SHP77 (cell line): ENCODE measurements at places on chromosomes 5 and 9.

DNA sequence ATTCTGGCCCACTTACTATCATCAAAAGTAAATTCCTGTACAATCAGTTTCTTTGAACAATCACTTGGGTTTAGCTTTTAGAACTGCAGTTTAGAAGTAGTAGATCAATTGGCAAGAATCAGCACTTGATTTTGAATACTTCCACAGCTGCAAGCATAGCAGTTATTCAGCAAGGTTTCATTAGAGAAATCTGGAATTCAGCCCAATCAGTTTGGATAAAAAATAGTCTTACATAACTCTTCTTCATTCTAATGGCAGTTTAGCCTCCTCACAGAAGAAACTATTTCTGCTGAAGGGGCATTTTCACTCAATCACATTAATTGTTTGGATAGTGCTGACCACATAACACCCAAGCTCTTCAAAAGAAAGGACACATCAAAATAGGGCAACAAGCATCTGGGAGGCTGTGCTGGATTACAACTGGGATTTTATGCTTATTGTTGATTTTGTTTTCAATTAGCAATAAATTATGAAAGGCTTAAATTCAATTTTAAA lies 336.2 kb upstream of the PDE4D start:
- no peak for DNase-seq

DNA sequence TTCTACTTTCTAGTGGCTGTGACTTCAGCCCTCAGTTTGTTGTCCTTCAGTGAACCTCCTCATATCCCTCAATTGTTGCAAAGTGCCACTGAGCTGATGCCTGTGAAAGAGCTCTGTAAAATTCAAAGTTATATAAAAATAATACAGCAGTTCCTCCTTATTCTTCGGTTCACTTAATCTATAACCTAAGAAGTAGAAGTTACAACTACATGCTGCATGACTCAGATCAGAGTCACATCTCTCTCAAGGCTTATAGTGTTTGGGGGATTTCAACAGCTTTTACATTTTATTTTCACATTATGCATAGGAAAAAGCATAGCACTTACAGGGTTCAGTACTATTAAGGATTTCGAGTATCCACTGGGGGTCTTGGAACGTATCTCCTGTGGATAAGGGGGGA lies 25.1 kb upstream of the GCNT1 start:
- no peak for DNase-seq

DNA sequence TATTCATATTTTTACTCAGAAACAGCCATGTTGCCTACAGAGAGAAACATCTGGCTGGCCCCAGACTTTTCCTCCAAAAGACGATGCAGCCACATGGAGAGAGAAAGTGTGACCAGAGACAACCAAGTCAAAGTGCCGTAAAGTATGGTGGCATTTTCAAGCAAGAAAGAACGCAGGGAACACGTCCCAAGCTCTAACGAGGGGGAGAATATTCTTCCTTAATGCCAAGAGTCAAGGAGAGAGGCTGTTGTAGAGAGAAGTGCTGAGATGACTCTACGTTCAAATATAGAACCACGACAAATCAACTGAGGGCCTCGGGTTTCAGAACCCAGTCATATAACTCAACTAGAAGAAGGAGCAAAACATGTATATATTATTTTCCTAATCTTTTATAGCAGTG lies 55.9 kb downstream of the FNBP1 start:
- no peak for DNase-seq

DNA sequence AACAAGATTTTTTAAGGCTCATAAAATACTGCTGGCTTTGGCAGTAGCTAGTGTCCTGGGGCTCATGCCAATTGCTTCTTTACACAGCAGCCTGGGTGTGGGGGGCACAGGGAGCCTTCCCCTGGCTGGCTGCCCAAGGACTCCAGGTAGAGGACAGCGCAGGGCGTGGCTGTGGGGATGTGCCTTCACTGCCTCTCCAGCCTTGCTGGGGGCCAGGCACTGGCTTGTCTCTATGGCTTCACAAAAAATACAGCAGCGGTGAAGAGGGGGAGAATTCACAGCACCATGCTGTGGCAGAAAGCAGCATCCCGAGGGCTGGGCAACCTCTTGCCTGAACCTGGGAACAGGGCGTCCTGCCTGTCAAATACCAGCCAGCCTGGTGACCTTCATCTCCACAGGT lies 57.4 kb downstream of the DAP start:
- DNase-seq = no peak

- DNase-seq = no peak
These were observed 84.5 kb downstream of the RFX3 start for GRCh38 chr9:3441197-3441816.

DNA sequence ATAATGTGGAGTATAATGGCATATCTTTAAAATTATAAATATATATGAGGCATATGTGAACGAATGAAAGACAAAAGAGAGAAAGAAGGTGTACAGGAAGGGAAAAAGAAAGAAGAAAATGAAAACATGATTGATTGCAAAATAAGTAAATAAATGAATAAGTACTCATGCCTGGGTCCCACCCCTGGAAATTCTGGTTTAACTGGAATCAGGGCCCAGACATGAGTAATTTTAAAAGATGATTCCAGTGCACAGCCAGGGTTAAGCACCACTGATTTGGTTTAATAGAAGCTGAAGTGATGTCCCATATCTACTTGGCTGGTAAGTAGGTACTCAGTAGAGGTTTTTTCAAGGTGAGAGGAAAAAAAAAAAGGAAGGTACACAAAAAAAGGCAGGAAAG lies 34.0 kb upstream of the HOMER1 start:
- DNase-seq = no peak

- DNase-seq = no peak
These were observed 1.3 kb downstream of the ZBTB34 start for GRCh38 chr9:126861707-126862103.

GRCh38 chr5:169343766-169344165 lies 42.8 kb upstream of the SLIT3 start:
- DNase-seq = no peak

GRCh38 chr5:133423618-133424282 lies 188.6 kb downstream of the FSTL4 start:
- DNase-seq = peak; percentile 28

DNA sequence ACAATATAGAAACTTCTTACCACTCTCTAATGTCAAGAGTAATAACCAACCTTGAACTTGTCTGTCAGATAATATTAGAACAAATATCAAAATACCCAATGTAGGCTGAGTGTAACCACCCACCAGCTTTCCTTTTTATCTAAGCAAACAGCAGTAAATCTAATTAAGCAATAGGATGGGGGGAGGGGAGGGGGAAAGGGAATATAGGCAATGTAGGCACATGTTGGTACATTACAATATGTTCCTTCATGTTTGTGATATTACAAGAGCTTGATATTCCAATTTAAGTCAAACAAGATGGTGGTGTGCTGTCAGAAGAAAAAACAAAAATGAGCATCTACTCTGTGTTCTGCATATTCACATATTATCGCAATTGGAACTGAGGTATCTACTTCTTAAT lies 158.2 kb downstream of the DENND1A start:
- no peak for DNase-seq

DNA sequence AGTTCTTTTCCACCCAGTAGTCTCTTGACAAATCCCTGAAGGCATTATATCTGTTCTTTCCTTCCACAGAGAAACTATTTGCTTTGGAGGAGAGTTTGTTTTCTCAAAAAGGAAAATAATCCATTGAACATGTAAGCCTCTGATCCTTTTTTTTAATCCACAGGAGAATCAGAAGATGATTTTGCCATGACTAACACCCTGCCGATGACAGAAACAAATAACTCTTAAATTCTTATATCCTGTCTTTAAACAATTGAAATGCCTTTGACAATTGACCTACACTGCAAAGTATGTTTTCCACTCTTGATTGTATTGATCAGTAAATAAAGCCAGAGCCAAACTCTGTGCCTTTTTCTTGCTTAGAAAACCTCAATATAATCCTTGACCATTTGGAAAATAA lies 666.4 kb upstream of the CTNND2 start:
- DNase-seq = no peak

GRCh38 chr9:137918331-137919094 lies 40.9 kb downstream of the CACNA1B start:
- DNase-seq = no peak

DNA sequence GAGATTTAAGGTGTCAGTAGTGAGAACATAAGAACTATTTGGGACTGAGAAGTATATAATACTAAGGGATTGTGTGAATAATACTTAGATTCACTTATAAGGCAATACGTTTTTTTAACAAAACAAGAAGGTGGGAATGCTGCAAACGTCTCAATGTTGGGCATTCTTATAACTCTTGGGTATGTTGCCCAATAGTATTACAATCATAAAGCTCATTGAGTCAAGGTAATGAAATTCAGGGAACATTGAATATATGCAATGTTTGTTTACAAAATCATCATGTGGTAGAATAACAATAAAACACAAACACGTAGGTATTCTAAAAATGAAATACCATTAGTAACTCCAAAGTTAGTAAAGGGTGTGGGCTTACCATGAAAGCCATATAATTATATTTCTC lies 400.7 kb downstream of the KIAA0825 start:
- DNase-seq = no peak

DNA sequence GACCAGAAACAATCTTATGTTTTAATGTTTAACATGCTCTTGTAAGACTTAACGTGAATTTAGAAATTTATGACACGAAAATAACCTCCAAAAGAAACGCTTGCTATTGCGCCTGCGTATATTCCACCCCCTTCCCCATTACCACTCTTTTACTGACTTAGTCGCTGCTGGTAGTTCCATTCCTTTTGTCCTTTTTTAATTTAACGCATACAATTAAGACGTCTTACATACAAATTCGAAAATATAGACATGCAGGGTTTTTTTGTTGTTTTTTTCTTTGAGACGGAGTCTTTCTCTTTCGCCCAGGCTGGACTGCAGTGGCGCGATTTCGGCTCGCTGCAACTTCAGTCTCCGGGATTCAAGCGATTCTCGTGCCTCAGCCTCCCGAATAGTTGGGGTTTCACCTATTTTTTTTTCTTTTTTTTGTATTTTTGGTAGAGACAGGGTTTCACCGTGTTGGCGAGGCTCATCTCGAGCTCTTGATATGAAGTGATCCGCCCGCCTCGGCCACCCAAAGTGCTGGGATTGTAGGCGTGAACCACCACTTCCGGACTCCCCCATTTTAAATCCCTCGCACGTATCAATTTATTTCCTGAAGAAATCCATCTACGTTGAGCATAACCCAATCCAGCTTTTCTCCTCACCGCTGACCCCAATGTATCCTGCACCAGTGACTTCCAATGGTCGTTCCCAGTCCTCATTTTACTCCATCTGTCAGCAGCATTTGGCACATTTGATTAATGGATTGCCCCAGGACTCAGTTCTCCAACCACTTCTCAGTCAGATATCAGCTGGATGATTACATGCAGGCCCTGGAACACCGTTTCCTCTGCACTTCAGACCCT lies 684 bp upstream of the MED7 start:
- DNase-seq = peak; percentile 60

DNA sequence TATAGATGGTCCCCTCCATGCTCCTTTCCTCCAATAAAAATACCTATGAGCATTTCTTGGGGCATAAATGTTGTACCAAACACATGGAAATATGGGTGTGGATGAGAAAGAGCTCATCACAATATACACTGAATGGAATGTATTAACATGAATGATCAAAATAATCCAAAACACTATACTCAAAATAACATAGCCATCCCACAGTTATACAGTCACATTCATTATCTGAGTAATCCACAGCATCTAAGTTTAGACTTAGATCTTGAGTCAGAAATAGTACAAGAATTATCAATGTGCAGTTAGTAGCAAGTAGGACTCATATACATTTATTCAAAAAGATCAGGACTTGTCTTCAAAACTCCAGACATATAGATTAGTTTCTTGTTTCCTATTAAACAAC lies 175.2 kb upstream of the NREP start:
- DNase-seq = no peak

DNA sequence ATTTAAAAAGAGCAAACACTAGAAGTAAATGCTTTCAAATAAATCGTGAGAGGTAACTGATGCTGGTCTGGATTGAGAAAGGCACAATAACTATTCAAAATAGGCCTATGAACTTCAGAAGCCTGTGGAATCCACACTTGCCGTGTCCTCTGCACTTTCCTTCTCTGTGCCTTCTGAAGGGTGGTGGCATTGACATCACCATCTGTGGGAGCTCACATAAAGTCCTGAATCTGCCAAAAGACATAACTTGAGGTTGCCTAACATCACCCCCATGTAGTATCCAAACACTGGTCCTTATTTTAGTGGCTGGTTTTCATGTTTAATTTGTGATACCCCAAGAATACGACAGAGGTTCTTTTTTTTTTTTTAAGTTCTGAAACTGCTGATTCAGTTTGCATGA lies 59.8 kb downstream of the IRF1 start:
- no peak for DNase-seq

DNA sequence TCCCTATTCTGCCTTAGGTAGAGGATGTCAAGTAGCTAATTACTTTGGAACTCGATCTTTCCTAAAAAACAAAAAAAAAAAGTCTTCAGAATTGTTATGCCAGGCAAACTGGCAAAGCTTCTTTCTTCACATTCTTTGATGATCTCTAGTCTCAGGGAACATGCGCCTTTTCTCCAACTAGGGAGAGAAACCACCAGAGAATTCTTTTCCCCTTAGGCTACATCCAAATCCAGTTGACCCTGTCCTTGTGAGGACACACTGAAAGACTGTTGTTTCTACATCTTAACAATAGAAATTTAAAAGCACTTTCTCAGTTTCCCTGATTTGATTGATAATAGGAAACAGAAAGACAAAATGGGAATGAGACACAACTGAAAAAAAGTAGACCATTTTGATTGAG lies 94.7 kb upstream of the ITGA2 start:
- DNase-seq = no peak

DNA sequence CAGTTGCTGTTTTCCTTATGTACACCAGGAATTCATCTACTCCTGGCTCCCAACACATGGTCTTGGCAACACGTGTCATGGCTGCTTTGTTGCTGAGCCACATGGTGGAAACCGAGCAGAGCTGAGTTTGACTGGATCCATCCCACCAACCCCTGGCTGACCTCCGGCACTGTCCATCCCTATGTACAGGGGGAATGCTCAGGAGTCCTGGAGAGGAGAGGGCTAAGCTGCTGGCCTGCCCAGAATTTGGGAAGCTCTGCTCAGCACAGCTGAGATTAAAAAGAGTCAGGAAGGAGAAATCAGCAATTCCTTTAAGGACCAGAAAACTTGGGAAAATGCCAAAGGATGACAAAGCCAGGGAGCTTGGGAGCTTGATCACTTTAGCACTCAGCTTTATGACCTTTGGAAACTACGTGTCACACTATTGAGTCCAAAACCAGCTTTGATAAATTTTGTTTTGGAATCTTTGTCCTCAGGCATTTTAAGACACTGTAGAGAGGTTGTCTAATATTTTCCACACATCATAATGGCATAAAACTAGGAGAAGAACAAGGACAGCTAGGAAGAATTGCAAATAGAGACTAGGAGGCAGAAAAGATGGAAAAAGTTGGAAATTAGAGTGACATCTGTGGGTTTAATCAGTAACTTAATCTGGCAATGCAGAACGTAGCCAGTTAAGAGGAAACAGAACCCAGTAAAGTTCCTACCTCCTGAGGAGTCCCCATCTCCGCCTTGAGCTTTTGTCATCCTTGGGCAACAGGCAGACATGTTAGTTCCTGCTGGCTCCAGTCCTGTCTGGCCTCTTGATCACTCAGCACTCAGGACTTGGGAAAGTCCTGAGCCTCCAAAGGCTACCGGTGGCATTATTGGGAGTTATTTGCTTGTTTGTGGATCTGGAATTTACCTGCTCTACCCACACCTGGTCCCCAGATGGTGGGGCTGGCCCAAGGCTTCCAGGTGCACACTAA lies 62.5 kb upstream of the PLPP1 start:
- DNase-seq = no peak
